ENCODE measurements at places on chromosomes 6 and 20. TPM values are rescaled to one million over a fixed set of nuclear protein-coding genes. Genes with fewer than 3 reads are reported as not detected.

- no peak for DNase-seq
These were observed 8.5 kb upstream of the PSMG4 start for GRCh38 chr6:3250231-3250675.

The DNMT3B gene
- 0.47 TPM for total RNA-seq

DNA sequence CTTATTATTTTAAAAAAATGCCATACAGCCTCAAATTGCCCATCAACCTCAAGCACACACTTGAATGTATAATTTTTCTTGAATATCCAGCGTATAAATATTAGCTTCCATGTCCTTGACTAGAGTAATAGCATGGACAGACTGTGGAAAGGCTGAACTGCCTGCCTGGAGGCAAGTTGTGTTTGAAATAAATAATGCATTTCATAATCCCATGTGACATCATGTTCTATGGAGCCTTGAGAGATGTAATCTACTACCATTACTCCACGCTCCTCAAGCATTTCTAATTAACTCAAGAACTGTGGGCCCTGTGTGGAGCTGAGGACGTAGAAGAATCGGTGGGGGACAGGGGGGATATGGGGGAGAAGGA is 94.2 kb downstream of the CDS2 start:
- DNase-seq: no peak

- DNase-seq: no peak
These were observed 172.4 kb downstream of the ADGB start for GRCh38 chr6:146770965-146771735.

The RBPJL gene
- not detected for total RNA-seq

GRCh38 chr6:122775975-122776374 is 3.5 kb upstream of the FABP7 start:
- DNase-seq: no peak

DNA sequence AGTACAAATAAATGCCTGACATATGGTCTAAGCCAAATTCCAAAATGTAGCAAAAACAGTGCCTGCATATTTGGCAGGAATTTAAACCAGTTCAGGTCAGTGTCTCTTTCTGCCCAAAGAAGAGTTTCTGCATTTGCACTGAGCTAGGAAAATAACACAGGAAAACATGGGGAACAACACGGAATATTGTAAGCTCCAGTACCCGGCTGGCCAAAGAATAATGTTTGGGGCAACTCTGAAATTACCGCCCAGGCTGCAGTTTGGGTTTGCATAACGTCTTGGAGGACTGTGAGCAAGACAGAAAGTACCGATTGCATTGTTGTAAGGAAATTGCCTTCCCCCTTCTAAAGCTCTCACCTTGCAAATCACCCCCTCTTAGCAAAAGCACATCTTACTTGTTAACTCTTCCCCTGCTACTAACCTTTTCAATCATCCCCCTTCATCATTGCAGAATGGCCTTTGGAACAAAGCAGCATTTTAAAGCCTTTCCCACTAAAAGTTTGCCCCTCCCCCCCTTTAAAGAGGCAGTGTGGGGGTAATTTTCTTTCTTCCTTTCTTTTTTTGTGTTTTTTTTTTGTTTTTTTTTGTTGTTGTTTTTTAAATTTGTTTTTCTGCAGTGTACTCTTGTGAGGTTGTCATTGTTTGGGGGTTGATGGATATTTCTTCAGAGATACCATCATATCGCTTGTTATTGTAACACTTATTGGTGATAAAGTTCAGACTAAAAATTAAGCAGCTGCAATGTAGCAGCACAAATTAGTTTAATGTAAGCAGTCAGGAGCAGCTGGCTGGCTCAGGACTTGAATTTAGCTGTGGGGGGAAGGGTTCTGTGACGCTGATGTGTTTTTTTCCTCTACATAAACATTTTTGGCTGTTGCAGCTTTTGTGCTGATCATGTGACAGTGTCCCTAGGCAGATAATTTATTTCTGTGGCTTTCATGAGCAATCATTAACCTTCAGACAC is 100.0 kb upstream of the CITED2 start:
- no peak for DNase-seq

- DNase-seq: no peak
These were observed 88.0 kb downstream of the SCML4 start for GRCh38 chr6:107735906-107736635.

The HM13 gene
- 111 TPM for total RNA-seq

- DNase-seq: no peak
These were observed 42.5 kb upstream of the ADGRF1 start for GRCh38 chr6:47084610-47085009.

The WFDC5 gene
- not detected for total RNA-seq

The MYLK2 gene
- total RNA-seq: not detected

GRCh38 chr20:17909869-17910321 is 58.7 kb downstream of the SNX5 start:
- no peak for DNase-seq

GRCh38 chr6:74152096-74152675 is 456.2 kb downstream of the CD109 start:
- DNase-seq: no peak
